Caki2 (cell line): ENCODE measurements at places on chromosomes 1 and 21.
A peak's percentile ranks its signal among the peaks of the same experiment; 100 is the strongest.

GRCh38 chr1:229037806-229038405 is 233.0 kb upstream of the RAB4A start:
- no peak for DNase-seq

GRCh38 chr1:111275780-111276433 is 14.7 kb upstream of the CHIA start:
- DNase-seq = no peak

- no peak for DNase-seq
Observed at GRCh38 chr1:101330427-101331130, 93.8 kb downstream of the S1PR1 start.

GRCh38 chr21:35548904-35549615 is 500.0 kb upstream of the RUNX1 start:
- no peak for DNase-seq

DNA sequence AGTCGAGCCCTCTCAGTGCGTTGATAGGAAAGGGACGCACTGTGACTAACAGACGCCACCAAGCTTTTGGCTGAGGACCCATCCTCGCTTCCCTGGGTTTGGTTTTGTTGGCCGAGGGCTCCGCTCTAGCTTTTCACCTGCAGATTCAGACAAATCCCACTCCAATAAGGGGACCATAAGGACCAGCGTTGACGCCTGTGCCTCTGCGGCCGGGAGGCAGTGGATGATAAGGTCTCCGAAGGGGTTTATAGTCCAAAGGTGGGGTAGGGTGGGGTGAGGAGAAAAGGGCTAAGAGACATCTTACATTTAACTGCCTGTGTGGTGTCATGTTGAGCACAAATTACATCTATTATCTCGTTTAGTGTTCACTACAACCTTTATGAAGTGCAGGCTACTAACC is 760 bp downstream of the PEX14 start:
- no peak for DNase-seq

DNA sequence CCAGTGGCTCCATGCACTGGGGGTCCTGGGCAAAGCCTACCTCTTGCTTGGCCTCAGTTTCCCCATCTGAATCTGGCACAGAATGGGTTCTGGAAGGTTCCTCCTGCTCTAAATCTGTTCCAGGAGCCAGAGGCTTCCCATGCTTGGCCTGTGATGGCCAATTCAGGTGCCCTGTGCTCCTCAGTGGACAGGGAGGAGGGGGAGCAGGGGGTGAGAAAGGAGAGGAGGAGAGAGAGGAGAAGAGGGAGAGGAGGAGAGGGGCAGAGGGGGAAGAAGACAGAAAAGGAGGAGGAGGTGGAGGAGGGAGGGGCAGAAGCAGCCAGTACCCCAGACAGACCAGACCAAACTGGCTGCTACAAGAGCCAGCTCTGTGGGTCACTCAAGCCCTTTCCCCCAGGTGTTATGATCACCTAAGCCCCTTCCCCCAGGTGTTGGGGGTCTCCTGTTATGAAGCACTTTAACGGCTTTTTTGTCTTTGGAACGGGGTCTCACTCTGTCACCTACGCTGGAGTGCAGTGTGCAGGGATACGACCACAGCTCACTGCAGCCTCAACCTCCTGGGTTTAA is 43.7 kb downstream of the TRIM11 start:
- DNase-seq = no peak

GRCh38 chr1:44029260-44029910 is 1.9 kb downstream of the SLC6A9 start:
- DNase-seq = no peak

DNA sequence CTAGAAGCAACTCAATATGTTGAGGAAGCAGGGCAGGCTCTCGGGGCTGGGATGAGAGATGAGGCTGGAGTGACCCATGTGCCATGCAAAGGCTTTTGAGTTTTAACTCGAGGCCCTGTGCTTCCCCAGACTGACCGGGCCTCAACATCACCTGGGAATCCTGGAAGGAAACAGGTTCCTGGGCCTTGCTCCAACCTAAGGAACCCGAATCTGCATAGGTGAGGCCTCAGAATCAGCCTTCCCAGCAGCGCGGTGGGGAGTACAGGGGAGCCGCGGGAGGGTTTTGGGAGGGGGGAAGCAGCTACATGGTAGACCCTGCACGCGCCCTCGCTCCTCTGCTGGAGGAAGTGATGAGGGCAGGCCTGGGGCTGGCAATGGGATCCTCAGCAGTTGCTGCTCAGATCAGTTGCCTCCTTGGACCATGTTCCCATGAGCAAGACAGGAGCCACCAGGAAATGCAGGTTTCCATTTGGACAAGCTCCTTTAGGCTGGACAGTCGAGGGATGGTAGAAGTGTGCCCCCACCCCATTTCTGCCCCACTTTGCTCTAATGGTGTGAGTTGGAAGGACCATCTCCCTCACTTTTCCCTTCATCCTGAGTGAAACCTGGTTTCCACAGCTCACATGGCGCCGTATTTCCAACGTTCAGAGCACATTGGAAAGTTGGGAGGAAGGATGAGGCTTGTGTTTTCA is 4.5 kb upstream of the KIAA1614 start:
- DNase-seq = no peak

DNA sequence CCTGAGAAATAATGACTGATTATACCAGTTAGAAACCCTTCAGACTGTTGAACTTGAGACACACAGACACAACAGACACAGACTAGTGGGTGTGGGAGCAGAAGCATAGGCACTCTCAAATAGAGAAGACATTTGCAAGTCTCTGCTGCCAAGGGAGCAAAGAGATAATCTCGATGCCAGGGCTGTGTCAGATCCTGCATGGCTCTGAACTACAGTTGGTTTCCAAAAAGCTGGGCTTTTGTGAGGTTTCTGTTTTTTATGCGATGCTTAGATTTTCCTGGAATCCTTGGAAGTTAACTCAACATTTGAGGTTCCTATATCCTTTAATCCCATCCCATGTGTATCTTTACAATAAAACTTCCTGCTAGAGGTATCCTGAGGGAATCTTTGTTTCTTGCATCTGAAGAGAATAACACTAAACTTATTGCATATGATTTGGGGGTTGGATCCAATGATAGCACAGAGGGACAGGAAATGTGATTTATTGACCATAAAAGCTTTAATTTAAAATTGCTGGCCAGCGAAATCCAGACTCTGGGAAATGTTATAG is 236.4 kb downstream of the SPATA17 start:
- DNase-seq = no peak

- no peak for DNase-seq
Observed at GRCh38 chr1:173768827-173769226, 54.0 kb downstream of the KLHL20 start.

DNA sequence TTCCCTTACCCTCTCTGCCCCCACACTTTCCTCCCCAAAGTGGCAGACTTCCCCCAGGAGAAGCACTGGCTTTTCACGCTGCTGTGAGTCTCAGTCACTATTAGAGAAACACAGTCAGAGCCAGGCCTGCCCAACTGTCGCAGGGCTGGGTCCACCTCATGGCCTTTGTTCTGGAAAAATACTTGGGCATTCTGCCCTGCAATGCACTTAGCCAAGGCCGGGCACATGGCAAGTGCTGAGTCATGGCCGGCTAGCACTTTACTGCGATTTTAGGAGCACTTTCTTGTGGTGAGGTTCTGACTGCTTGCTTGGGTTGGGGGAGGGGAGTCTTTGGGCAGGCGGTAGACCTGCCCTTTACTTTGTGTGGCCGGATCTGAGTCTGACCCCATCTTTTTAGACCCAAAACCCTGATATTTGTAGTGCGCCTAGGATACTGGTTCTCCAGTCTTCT is 7.7 kb downstream of the EPHX1 start:
- peak; percentile 91 for DNase-seq

GRCh38 chr1:208808301-208808700 is 564.1 kb upstream of the PLXNA2 start:
- DNase-seq = no peak

DNA sequence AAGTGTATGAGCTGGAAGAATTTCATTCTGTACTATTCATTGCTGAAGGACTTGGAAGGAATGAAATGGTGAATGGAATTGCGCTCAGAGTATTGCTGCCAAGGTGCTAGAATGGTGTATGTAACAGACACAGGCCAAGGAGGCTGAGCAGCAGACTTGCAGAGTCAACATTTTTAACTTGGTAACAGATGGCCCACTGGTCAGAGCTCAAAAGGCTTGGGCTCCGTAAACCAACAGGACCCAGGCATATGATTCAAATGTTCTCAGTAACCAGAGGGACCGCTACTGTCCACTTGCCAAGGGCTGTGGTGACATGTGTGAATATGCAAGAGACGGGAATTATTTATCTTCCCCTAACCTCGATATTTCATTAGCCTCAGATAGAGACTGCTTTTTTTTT is 28.8 kb upstream of the PTGFRN start:
- DNase-seq = no peak

DNA sequence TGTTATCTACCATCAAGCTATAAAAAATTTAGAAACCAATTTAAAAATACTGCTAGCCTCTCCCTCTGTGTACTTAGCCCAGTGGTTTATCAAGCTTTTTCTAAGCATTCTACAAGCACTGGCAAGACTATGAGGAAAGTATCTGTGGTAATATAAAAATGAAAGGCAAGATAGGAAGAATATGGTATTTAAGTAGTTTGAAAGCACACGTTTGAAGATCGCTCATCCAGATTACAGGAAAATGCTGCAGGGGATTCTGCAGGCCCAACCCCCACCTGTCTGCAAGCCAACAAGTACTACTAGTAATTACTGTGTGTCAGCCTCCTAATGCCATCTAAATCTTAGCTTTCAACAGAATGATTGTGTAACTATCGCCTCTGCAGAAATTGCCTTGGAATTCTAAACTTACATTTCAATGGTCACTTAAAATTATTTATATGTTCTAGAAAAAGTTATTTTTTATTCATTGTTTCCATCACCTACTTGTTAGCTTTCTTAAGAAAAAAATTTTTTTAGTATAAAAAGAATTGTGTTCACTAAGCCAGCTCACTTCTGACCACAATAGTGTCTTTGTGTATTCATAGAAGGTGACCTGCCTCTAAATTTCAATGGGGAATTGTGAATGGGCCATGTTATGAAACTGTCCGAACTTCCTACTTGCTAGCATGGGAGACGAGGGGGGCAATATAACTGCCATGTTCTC is 8.5 kb downstream of the ERRFI1 start:
- no peak for DNase-seq

- no peak for DNase-seq
Observed at GRCh38 chr1:101107496-101108110, 82.0 kb upstream of the DPH5 start.
